ENCODE measurements at places on chromosomes 7 and 10. TPM values are rescaled to one million over a fixed set of nuclear protein-coding genes. Genes with fewer than 3 reads are reported as not detected.

C10orf105 gene
- not detected for total RNA-seq

DNA sequence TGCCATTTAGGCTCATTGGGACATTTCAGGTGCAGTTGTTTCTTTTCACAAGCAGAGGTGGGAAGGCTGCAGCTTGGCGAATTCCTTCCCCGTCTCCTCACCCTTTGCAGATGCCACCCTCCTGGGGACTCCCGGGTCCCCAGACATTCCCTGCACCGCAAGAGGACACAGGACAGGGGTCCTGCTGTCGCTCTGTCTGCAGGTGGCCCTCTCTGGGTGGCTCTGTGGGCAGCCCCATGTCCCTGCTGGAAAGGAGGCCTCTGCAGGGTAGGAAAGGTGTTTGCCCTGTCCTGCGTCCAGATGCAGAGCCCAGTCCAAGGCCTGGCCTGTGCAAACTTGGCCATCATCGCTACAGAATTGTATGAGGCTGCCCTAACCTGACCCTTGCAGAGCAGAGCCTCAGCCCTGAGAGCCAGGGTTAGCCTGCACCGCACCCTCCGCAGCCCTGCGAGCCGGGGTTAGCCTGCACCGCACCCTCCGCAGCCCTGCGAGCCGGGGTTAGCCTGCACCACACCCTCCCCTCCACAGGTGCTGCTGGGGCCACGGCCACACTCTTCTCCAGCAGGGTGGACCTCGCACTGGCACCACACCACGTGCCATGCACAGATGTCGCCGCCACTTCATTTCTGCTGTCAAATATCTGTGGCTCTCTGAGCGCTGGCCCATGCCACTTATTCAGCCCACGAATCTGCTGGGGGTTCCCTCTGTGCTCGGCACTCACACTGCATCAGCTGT, 61.0 kb downstream of the CFAP46 start:
- DNase-seq = no peak

DNAH11 gene
- total RNA-seq = 1.6 TPM

ARHGAP19 gene
- 21.1 TPM for total RNA-seq

GRCh38 chr10:84230359-84230758, 5.0 kb upstream of the LRIT2 start:
- DNase-seq = no peak

VAX1 gene
- not detected for total RNA-seq

GRID2IP gene
- 2.5 TPM for total RNA-seq

- DNase-seq = no peak
These were observed 1.2 kb upstream of the SMNDC1 start for GRCh38 chr10:110305767-110306451.

GRCh38 chr10:42594246-42594650, 44.1 kb downstream of the ZNF33B start:
- no peak for DNase-seq

PNLIPRP3 gene
- not detected for total RNA-seq

DNA sequence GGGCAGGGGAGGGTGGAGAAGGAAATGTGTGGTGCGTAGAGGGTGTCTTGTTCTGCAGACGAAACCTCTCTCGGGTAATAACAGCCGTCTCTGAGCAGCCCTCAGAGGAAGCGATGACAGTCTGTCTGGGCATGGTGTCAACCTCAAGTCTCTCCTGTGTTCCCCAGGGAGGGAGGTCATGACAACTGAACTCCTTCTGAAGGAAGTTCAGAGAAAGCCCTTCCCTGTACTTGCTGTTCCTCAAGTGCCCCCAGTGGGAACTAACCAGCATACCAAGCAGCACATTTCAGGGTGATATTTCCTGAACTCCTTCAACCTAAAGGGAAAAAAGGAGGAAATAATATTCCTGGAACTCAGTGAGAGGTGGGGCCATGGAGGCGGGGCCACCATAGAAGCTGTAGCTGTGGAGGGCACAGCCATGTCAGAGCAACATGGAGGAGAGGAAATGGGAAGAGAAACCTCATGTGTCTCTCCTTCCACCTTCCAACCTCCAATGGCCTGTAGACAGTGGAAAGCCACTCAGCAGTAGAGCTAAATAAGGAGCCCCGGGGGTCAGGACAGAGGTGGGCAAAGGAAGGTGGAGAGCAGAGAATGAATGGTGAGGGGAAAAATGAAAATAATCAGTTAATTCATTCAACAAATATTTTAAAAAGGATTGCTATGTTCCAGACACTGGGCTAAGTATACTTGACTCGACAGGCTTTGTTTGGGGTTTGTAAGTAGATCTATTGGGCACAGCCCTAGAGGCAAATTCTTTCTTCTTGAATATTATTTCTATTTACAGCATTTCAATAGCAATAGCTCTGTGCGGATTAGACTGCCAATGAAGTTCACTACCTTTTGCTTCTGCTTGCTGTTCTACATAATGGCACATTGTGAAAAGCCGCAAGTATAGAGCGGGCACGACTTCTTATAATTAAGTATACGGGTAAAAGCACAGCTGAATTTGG, 61.0 kb upstream of the AOAH start:
- no peak for DNase-seq

FRAT1 gene
- 16.7 TPM for total RNA-seq

- DNase-seq = no peak
These were observed 21.3 kb upstream of the CDK14 start for GRCh38 chr7:90574820-90575187.

GRB10 gene
- total RNA-seq = 58.4 TPM

GRCh38 chr10:79171504-79171903, 102.7 kb downstream of the ZMIZ1 start:
- DNase-seq = no peak

DNA sequence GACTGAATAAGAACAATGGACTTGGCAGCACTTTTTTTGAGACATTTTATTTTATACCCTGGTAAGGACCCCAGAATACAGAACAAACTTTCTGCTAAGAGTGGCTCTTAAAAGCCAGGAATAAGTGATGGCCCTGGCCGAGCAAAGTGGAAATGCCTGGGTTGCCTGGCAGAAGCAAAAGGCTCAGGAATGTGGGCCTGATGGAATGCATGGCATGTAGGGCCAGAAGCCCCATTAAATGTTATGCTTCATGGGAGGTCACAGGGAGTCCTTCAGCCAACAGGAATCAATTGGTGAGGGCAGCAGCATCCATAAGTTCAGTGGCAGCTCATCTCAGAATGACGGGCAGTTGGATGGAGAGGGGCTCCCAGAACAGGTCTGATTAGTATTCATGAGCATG, 301.5 kb upstream of the CACNA2D1 start:
- no peak for DNase-seq

GRCh38 chr7:86980223-86980622, 79.2 kb downstream of the ELAPOR2 start:
- DNase-seq = no peak

DNA sequence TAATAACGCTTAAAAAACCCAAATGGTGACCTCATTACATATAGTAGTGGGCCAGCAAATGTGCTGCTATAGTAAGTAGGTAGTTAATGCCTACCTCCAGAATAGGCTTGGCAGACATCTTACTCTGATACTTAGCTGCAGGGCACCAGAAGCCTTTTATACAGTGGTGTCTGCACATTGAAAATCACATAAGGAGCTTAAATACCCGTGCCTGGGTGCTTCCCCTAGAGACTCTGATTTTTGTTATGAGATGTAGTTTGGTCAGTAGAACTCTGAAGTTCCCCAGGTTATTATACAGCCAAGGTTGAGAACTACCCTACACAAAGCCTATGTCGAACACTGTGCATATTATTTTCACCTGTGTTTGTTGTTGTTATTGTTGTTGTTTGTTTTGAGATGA, 47.2 kb downstream of the ANKIB1 start:
- no peak for DNase-seq

GRCh38 chr10:3111621-3112163, 44.3 kb downstream of the PFKP start:
- no peak for DNase-seq

DNA sequence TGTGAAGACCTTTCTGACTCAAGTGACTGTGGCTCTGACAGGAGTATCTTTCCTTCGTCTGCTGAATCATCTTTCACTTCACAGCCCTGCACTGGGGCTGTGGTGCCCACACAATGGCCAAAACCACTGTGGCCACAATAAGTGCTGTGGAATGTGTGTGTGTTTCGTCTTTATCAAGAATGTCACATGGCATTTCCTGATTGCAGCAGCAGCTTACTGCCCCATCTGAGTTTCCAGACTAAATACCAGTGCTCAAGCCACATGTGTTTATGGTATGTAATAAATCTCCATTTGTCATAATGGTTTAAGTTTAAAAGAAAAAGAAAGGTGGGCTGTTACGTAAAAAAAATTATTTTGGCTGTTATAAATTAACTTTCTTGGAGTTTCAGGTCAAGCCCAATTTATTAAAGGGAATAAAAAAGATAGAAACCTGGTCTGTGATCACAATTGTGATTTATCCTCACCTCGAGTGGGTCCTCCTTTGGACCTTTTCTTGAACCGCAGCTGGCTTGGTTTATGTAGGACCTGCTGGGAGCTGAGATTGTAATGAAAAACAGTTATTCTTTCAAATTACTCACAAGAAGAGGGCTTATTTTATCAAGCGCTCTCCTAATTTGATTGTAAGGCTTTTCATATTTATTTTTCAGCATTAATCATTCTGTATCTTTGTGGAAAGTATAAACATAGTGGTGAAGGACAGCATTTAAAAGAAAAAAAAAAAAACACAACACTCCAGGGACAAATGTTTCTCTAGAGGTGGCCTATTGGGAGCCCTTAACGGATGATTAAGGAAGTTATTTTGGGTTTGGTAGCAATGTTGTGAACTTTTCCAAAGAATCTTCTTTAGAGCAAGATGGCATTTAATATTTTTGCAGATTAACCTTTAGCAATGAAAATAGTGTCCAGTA, 116.2 kb downstream of the LRMDA start:
- no peak for DNase-seq

- no peak for DNase-seq
These were observed 161.2 kb downstream of the GRK5 start for GRCh38 chr10:119368581-119368980.

UPK3B gene
- total RNA-seq = 4.7 TPM

MUC3A gene
- 2.0 TPM for total RNA-seq

ITGB8 gene
- total RNA-seq = 37.2 TPM

DNA sequence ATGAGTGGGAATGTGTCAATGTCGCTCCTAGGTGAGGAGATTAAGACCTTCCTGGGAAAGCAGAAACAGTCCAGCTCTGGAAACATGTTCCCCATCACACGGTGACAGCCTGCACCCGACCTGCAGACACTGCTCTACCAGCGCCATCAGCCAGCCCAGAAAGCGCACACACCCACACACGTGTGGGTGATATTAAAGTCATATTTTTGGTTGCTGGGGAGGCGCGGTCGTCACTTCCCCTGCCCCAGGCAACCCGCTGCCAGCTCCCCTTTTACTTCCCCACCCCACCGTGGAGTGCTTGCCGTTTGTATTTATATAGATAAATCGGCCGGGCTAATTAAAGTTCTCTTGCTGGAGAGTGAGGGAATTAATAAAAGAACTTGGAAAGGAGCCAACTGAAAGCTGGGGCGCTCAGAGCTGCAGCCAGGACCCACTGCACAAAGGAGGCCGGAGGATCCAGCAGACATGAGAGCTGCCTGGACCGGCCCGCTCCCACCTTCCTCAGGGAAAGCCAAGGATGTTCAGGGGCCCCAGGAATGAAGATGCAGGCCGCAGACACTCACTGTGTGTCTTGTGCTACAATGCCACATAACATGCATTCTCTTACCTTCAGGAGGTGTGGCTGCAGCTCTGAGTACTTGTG, 145.2 kb upstream of the UNC5B start:
- DNase-seq = no peak

- DNase-seq = no peak
These were observed 21.6 kb upstream of the GRID1 start for GRCh38 chr10:86388119-86388704.

GRCh38 chr7:158035343-158035742, 552.3 kb downstream of the PTPRN2 start:
- no peak for DNase-seq

SH3PXD2A gene
- 28.0 TPM for total RNA-seq

DNA sequence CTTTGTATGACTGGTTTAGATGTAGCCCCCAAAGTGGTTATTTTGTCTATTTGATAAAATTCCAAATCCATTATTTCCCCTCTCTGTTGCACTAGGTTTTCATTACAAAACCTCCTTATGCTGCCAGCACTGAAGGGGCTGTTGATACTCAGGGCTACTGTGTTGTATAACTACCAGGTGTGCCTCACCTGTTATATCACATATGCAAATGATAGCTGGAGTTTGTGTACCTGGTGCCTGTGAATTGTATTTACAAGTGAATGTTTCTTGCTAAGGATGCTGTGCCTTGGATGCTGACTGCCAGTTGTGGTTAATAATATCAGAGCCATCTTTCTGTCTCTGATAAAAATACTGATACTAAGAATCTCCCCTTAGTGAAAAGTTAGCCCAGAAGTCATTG, 84.8 kb upstream of the CCDC6 start:
- no peak for DNase-seq

EGR2 gene
- 0.71 TPM for total RNA-seq

DNA sequence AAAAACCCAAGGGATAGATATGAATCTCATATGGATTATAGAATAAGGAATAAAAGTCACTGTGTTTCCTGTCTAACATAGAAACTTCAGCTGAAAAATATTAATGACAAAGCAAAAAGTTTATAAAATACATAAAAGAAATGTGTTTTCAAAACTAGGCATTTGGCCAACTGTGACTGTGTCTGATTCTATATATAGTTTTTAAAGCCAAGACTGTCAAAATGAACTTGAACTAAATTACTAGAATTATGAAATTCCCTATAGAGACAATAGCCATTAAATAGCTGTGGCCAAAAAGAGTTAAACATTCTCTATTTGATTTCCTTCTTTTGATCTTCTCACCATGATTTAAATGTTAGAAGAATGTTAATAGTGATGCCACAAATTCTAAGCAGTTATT, 311.2 kb upstream of the SEMA3D start:
- no peak for DNase-seq

DNA sequence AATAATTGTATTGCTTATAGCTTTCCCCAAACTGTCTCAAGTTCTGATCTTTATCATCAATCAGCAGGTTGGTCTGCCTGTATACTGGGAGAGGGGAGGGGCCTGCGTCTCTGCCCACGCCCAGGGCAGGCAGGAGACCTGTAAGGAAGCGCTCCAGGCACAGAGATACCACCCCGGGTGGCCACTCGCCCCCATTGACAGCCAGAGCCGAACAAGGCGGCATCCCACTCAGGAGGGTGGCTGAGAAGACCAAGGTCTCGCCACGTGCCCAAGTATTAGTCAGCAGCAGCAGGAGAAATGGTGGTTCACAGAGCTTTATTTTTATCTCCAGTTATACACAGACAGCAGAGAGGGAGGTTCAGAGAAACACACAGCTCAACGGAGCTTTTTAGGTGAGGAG, 7.2 kb downstream of the STK32C start:
- no peak for DNase-seq

- no peak for DNase-seq
These were observed 15.9 kb downstream of the CROT start for GRCh38 chr7:87361320-87361719.

GRCh38 chr7:47185839-47186238, 396.1 kb downstream of the TNS3 start:
- no peak for DNase-seq

SEMA3C gene
- total RNA-seq = 136 TPM

DNA sequence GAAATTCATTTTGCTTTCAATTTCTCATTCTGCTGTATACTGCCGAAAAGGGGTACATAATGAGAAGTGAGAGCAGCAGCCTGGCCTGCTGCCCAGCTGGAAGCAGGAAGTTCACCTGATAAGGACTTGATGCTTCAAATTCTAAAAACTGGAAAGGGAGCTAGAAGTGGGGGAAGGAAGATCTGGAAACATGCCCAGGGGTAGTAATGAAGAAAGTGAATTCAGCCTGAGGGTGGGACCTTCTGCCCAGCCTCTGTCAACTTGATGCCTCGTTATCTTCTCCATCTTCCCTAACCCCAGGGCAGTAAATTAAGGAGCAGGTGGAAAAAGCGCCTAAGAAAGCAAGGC, 69.4 kb downstream of the ARMH3 start:
- DNase-seq = no peak
